Right ventricle myocardium superior (tissue), 1 donor: ENCODE measurements at places on chromosomes 12 and 14.

- DNase-seq = no peak
These were observed 110.6 kb upstream of the PRMT8 start for GRCh38 chr12:3380200-3381043.

DNA sequence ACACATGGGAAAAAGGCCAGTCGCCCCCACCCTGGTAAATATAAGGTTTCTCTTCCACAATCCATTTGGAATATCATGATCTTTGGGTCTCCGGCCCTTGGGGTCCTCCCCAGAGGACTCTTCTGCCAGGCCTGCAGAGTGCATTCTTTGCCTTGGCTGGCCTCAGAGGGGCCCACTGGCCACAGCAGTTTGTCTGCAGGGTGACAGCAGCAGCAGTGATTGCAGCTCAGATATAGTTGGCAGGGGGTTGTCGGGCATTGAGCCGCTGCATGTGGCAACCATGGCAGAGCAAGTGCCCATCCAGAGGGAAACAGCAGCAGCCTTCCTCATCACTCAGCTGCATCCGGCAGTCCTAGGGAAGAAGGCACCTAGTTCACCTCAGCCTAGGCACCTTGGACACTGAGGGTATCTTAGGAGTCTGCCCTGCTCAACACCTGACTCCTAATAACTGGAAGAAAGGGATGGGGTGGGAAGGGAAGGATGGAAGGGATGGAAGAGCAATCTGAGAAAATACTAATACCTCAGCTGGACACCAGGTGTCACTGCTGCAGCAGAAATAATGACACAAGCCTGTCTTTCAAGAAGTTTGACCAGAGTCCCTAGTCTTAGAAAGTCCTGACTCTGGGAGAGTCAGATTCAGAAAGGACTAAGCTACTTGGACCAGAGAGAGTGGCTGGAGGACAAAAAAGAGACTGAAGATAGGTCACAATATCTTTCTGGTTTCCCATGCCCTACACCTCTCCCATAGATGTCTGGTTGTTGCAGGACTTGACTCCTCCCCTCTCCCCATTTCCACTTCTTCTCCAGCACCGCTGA, 8.9 kb downstream of the AJUBA start:
- DNase-seq = no peak

GRCh38 chr12:121532503-121533393, 48.1 kb downstream of the KDM2B start:
- peak; percentile 35 for DNase-seq

GRCh38 chr12:45572114-45572513, 157.4 kb upstream of the ARID2 start:
- no peak for DNase-seq

- DNase-seq = peak; percentile 80
These were observed 386.8 kb downstream of the BCAT1 start for GRCh38 chr12:24561882-24562770.

- DNase-seq = no peak
These were observed 113.0 kb downstream of the MGAT4C start for GRCh38 chr12:86143162-86143561.

DNA sequence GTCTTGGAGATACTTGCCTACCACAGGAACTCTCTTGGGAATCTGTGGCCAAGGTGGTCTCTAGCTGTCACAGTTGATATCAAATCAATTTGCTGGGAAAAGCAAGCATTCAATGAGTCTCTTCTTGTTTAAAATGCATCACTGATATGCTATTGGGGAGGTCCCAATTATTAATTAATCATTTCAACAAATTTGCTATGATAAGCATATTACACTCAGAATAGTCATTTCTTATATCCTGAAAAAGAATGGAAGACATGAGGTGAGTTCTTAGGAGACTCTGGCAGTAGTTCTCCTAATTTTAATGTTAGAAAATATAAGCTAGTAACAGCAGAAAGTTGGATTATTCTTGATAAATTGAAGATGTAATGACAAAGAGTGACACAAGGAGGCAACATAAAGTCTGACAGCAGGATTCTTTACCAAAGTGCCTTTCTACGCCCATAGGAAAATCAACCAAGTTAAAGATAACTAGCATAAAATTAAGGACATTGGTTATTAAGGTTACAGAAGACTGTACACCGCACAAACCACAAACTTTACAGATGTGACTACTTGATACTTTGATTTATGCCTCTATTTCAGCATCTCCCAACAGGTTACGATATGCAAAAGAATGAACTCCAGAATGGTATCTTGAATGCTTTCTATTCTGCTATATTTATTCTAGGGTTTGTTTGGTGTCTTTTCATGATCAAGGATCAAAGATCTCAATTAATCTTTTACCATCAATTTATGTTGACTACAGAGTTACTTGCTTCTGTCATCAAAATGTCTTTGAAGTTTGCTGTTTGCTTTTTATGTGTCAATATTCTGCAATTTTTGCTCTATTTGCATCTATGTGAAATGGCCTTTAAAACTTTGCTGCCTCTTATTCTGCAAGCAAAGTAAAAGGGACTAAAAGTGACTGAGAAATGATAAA, 349.6 kb upstream of the CLEC14A start:
- DNase-seq = no peak

- DNase-seq = no peak
These were observed 49.2 kb downstream of the FGD4 start for GRCh38 chr12:32448586-32448985.

DNA sequence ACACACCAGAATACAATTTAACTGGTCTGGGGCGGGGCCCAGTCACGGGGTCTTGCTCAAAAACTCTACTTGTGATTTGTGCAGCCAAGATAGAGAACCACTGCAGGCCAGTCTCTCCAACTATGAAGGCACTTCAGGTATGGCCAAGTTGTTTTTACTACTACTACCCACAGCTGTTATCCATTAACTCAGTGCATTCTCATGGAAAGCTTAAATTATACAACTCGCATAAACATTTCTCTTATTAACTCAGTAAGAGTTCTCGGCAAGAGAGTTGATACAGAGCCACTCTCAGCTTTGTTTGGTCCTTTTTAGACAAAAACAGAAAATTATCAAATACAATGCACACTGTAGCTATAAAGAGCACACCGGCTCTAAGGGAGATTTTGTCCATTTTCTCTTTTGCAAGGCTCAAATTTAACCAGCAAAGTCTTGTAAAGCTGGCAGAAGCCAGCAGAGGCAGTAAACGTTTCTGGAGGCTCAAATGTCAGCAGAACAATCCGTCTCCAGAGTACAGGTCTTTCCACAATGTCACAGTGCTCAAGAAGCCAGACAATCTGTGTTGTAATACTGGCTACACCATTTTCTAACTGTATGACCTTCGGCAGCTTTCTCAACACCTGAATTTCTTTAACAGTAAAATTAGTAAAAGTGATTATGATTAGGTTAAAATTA, 85.9 kb downstream of the PTGER2 start:
- no peak for DNase-seq
